ENCODE measurements at places on chromosomes 6 and 20.

GRCh38 chr6:167127785-167128531 is 5.1 kb downstream of the CCR6 start:
- no peak for DNase-seq

DNA sequence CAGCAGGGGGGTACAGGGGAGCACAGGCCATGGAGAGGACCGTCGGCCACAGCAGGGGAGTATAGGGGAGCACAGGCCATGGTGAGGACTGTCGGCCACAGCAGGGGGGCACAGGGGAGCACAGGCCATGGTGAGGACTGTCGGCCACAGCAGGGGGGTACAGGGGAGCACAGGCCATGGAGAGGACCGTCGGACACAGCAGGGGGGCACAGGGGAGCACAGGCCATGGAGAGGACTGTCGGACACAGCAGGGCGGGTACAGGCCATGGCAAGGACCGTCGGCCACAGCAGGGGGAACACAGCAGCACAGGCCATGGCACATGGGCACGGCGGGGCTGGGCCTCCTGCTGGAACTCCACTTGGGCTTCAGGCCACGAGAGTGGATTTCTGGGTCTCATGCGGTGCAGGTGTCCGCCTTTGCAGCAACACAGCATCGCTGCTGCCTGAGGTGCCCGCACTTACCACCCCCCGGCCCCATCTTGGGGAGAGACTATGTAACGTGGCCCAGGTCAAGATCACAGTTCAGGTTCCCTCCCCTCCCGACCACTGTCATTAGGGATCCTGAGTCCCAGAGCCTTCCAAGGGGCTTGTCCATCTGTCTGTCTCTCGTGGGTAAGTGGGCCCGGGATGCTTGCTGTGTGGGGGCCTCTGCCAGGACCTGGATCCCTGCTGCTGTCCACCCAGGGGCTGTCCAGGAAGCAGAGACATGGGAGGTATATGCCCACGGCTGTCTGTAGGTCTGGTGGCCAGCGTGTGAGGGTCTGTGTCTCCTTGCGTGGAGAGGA is 2.5 kb downstream of the NPBWR2 start:
- DNase-seq, result no peak

GRCh38 chr6:150632785-150633485 is 33.2 kb downstream of the PLEKHG1 start:
- no peak for DNase-seq

DNA sequence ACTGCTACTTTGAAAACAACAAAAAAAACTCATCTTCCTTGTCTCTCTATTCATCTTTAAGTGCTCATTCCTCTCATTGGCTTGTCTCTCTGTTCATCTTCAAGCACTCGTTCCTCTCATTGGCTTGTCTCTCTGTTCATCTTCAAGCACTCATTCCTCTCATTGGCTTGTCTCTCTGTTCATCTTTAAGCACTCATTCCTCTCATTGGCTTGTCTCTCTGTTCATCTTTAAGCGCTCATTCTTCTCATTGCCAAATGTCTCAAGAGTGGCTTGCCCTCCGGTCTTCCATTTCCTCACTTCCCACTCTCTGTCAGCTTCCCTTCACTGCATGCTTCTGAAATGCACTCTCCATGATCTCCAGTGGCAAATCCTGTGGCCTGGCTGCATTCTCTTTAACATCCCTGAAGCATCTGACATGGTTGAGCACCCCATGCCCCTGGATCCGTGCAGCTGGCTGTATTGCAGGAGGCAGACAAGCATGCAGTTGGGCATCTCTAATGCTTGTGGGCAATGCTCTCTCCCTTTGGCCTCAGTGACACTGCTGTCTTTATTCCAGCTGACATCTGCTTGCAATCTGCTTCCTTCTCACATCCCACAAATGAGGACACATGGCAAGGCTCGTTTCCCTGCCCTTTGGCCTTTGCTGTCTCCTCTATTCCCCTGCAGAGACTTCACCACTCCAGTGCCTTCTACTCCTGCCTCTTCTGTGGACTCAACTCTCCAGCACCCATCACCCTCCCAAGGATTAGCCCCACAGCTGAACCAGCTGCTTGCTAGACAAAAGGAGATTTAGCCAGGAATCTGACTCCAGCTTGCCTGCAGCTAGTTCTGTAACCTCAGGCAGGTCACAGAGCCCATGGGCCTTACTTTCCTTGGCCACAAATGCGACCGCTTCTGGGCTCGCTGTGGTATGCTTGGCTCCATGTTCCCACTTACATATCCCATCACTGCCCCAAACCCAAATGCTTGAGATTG is 143.2 kb upstream of the SNX9 start:
- no peak for DNase-seq

DNA sequence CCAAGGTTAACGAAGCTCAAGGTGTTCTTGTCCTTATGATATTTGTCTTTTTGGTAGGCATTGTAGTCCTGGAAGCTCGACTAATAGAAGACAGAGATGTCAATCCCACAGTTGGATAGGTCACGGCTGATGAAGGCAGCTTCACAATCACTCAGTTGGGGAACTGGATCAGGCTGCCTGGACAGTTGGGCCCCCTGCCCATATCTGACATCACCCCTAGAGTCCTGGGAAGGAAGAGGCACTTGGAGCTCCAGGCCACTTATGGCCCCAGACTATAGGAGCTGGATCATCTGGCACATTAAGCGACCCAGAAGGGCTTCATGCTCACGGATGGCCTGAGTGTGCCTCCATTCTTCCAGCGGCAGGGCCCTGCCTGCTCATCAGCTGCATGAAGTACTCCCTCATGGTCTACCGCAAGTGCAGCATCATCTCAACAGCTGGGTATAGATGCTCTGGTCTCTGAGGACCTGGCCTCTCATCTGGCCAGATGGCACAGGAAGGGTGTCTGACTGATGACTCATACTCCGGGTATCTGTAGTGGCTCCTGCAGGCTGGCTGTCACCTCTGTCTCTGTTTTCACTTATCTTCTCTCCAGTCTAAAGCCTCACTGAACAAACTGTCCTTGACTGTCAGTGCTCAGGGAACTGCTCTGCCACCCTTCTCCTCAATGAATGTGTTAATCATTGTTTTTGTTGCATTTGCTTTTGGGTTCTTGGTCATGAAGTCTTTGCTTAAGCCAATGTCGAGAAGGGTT is 29.2 kb upstream of the SSR1 start:
- DNase-seq, result no peak

DNA sequence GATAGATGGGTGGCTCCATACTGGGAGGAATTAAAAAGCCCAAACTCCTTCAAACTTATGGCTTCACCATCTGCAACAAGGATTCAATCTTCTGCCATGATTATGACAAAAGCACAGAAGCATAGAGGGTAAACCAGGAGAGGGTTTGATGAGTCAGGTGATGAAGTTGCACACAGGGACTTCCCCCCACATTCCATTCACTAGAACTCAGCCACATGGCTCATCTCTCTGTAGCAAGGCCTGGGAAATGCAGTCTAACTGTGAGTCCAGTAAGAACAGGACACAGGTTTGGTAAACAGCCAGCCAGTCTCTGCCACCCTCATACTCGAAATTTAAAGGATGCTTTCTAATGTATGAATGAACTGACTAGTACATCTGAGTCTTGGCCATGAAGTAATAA is 142.9 kb downstream of the HIVEP2 start:
- DNase-seq, result peak; percentile 24

GRCh38 chr20:6698723-6699122 is 68.8 kb upstream of the BMP2 start:
- no peak for DNase-seq

DNA sequence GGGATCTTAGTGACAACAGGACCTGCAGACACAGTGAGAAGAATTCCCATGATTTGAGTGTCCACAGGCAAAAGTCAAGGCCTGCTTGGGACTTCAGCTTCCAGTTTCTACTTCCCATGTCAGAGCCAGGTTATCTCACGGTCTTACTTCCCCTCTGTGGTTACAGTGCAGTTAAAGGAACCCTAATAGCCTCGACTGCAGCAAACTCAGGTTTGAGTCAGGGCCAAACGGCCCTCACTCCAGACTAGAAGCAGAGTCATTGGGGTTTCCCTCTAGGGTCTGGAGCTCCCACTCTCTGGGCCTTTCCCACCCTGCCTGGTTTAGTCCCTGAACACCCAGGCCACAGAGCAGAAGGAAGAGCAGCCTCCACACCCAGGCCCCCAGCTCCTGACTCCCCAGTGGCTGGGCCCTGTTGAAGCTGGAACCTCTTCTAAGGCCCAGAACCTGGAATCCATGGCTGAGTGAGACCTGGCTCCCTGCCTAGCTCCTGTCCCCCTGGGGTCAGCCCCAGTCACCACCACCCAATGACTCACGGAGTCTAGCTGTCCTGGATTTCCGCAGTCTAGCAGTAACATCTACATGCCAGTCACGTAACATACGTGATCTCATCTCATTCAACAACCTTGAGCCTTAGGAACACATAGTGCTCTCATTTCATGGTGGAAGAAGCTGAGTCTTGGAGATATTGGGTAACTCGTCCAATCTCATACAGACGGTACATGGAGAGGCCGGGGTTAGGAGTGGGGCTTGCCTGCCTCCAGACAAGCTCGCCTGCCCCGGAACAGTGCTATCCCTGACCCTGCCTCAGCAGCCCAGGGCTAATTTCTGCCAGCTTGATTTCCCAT is 9.2 kb upstream of the GHRH start:
- no peak for DNase-seq

- DNase-seq, result no peak
Measured at GRCh38 chr6:117459204-117459944, 23.1 kb upstream of the DCBLD1 start.

- DNase-seq, result no peak
Measured at GRCh38 chr6:45665859-45666258, 288.1 kb upstream of the SUPT3H start.

DNA sequence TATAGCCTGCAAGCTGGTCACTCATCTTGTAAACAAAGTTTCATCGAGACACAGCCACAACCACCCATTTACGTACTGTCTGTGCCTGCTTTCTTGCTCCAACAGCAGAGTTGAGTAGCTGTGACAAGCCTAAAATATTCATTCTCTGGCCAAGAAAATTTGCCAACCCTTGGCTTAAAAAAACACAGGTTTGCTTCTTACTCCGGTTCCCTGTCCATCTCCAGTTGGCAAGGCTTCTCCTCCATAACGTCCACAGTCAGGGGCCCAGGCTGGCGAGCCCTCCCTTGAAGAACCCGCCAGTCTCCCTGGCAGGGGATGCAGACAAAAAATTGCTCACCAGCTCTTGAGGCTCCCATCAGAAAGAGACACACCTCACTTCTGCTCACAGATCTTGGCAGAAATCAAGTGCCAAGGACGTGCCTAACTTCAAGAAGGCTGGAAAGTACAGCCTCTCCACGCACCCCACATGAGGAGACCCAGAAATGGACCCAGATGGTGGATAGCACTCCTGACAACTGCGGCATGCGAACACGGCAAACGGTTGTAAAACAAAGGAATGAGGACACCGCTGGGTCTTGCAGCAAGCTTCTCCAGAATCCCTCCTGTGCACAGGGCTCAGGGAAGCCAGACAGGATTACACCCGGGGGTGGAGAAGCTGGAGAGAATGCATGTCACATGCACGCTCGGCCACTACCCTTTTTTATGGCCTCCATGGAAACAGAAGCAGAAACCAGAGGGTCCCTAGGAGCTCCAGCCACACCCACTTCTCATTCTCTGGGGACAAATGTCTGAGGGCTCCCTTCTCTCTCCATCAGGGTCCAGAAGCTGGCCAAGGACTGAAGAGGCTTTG is 59.8 kb upstream of the SIRPA start:
- DNase-seq, result no peak

DNA sequence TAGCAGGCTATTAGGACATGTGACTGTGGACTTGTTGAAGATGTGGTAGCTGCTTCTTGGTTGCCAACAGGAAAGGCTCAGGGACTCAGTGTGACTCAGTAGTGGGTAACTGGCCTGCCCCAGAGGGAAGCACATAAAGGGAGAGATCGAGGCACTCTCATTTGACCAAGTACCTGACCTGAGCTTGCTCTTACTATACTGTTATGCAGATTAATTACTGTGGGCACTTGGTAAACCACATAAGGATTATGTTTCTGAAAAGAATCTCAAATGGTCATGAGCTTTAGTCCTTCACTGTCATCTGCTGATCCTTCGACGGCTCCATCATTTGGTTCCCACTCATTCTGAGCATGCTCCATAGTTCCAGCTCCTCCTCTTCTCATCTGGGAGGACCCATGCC is 48.2 kb upstream of the RPL7L1 start:
- DNase-seq, result no peak

GRCh38 chr6:144346719-144347447 is 61.7 kb downstream of the UTRN start:
- no peak for DNase-seq

DNA sequence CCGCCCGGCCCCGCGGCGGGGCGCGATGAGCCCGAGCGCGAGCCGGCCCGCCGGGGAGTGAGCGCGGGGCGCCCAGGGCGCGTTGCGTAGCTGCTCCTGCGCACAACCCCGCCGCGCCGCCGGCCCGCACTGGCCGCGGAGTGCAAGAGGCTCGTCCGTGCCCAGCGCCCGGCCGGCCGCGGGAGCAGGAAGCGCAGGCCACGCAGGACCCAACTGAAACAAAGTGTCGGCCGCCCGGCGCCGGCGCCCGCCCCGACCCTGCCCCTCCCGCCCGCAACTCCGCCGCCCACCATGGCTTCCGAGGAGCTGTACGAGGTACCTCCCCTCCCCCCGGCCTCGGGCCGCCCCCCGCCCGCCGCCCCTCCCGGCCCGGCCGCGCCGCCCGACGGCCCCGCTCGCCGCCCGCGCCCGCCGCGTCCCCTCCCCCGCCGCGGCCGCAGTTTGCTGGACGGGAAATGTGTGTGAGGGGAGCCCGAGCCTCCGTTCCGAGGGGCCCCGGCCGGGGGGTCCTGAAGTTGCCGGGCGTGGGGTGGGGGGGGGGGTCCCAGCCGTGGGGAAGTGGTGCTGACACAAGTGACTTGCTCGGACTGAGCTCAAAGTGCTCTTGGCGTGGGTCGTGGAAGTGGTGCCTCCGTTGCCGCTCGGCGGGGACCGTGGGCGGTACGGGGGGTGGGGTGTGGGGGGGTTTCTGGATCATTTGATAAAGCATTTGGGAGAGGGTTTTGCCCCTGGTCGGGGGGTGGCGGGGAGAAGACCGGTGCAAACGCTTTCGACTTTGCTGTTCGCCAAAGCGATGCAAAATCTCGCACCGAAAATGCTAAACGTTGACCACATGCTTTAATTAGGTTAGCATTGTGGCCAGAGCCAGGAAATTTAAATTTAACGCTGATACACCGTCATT is 539 bp downstream of the CDYL start:
- peak; percentile 53 for DNase-seq

DNA sequence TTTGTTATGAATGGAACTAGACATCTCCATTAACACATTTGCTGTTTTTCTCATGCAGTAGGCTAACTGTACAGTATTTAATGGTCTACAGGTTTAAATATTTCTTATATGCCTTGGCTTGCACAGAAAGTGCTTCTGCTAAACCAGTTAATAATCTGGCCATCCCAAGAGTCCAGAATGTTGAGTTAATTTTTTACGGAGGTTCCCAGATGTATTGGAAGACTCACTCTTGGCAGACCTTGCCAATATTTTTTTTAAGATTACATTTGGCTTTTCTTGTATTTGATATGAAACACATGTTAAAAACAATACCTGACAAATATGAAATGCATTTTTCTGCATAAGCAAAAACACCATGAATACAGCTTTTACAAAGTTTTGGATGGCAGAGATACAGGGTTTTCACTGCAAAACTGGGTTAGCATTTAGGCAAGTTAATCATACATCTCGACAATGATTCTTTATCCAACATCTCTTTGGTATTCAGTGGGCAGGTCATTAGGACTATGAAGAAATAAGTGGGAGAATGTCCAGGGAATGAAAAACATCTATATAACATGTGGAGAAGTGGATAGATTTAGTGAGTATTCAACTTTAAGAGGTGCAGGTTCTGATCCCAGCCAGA is 94.0 kb downstream of the SGK1 start:
- no peak for DNase-seq
